Cerebellum (tissue), 4 donors: ENCODE measurements at places on chromosomes 6 and 20.

GRCh38 chr20:50428097-50428828 lies 81.9 kb upstream of the PTPN1 start:
- no peak for DNase-seq

DNA sequence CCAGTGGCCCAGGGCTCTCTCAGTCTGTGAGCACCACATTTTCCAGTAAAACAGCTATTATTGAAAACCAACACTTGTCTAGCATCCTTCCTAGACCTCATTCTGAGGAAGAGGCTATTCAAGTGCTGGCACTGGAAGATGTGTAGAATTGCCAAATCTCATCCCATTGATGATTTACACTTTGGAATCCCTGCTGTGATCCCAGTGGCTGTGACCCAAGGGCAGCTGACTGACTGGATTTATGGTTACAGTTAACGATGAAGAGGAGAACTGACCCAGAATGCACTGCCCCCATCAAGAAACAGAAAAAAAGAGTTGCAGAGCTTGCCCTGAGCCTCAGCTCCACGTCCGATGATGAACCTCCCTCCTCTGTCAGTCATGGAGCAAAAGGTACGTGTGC lies 2.4 kb downstream of the CMTR1 start:
- DNase-seq = no peak

DNA sequence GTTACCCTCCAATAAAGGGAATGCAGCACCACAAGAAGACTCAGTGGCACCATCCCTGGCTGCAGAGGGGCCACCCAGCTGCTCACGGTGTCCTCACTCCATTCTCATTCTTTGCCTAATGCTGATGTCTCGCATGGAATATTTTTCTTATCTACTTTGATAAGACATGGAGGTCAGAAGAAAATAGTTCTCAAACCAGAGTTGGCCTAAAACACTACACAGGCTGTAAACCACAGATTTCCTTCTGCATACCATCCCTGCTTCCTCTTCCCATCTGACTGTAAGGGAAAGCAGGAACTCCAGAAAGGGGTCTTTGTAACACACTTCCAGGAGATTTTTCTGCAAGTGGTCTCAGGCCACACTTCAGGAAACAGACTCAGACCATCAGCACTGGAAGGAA lies 43.1 kb upstream of the CD93 start:
- no peak for DNase-seq

GRCh38 chr20:45404438-45404837 lies 3.7 kb upstream of the DBNDD2 start:
- no peak for DNase-seq

GRCh38 chr6:169958510-169958909 lies 207.1 kb downstream of the ERMARD start:
- no peak for DNase-seq

- DNase-seq = no peak
Observed at GRCh38 chr20:18057994-18058349, 256 bp upstream of the OVOL2 start.

DNA sequence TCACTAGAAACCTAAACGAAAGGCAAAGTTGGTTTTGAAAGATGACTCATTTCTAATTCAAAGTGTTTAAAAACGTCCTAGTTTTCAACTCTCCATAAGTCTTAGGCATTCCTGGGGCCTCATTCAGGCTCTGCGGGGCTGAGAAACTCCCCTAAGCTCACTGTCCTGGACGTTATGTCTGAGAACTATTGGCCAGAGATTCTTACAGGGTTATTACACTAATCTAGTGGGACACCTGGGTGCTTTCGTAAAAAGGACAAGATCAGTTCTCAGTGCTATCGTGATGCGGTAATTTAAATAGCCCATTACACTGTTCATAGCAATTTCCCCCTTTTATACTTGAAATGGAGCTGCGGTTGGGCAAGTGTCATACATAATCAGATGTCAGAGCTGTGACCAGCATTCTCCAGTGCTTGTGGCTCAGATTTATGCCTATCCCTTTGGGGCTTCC lies 280.9 kb downstream of the QKI start:
- DNase-seq = no peak

GRCh38 chr20:47815866-47816265 lies 30.6 kb upstream of the SULF2 start:
- DNase-seq = no peak

DNA sequence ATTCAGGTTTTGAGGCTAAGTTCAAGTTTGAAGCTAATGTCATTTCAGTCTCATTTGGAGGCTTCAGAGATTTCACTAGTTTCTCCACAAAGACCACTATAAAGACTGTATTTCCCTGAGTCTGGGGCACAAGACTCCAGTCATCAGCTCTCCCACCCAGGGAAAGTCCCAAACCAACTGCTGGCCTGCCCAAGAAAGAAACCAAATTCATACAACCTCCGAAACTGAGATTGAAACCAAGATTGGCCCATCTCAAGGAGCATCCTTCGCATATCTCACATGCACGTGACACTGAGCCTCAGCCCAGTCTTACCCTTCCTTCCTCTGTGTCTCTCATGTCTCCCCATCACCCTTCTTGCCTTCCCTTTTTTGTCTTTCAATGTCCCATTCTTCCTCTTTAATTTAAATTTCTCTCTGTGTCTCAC lies 3.5 kb upstream of the LTA start:
- DNase-seq = no peak

DNA sequence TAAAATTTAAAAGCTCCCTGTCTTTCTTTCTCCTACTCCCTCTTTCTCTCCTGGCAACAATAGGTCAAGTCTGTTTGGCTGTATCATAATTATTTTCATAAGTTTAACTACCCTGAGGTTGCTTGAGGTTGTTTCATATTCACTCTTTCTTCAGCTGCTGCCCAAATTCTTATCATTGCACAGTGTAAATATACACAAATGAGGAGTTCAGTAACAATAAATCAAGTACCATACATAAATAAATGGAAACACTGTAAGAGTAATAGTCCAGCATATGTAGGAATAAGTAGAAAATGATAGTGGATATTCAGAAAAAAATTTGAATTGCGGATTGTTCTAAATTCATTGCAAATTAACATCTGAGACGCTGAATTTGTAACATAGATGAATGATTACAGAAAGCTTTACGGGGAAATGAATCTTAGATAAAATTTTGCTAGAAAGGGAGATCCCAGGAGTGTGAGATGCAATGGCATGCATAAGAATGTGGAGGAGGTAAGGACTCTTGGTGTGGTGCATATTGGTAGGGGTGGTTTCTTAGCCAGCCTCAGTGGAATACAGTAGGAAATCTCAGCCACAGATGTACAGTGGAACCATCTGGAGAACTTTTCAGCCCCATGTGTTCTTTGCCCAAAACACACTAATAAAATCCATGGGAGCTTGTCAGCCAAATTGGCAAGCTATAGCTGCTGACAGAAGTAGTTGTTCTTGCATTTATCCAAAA lies 480.7 kb downstream of the HTR1B start:
- DNase-seq = no peak

GRCh38 chr6:137827411-137827940 lies 39.6 kb upstream of the TNFAIP3 start:
- DNase-seq = no peak

DNA sequence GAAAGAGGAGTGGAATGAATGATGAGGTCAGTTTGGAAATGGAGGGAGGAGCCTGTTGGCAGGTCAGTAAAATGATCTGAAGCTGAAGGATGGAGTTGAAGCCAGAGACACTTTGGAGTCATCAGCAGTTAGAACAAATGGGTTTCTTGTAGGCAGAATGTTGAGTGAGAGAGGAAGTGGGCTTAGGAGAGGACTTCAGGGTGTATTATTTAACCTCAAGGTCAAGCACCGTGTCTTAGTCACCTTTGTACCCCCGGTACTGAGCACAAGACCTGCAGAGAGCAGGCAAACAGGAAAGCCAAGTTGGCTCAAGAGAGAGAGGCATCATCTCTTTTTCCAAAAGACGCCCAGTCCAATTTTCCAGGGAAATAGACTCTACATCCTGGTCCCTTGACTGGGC lies 23.3 kb downstream of the C20orf173 start:
- DNase-seq = no peak

DNA sequence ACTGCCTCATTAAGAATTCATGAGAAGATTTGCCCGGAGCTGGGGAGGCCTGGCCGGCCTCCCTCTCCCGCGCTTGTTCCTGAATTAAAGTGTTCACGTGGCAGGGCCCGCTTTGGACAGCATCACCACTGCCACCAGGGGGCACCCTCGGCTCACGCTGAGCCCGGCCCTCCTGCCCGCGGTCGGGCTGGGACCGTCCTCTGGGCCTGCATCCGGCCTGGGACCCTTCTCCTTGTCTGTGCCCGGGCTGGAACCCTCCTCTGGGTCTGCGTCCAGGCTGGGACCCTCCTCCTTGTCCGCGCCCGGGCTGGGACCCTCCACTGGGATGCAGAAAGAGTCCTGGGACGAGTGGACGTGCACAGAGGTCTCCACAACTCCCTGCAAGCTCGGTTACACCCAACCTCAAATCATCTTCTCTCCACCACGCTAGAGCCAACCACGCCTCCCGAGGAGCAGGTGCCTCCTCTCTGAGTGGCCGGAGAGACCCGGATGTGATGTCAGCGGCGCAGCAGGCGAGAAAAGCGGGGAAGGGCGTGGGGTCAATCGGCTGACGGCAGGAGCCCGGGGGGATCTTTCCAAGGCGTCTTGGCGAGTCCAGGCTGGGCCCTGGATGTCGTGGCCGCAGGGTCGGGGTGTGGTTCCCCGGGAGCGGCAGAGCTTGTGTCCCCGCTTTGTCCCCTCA lies 50.9 kb upstream of the DACT2 start:
- DNase-seq = peak; percentile 14

DNA sequence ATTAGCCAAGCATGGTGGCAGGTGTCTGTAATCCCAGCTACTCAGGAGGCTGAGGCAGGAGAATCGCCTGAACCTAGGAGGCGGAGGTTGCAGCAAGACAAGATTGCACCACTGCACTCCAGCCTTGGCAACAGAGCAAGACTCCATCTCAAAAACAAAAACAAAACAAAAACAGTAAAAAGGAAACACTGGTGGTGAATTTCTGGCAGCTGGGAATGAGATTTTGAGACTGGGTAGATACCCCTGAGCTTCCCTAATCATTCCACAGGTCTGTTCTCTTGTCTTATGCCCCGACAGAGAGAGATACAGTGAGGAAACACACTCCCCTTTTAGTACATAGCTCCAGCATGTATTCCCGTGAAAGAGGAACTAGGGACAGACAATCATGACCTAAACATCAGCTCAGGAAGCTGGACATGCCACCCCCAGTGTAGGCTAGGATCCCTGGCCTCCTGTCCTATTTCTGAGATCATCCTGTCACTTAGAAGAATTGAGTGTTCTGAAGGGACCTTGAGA lies 9.6 kb downstream of the MAN1A1 start:
- no peak for DNase-seq

DNA sequence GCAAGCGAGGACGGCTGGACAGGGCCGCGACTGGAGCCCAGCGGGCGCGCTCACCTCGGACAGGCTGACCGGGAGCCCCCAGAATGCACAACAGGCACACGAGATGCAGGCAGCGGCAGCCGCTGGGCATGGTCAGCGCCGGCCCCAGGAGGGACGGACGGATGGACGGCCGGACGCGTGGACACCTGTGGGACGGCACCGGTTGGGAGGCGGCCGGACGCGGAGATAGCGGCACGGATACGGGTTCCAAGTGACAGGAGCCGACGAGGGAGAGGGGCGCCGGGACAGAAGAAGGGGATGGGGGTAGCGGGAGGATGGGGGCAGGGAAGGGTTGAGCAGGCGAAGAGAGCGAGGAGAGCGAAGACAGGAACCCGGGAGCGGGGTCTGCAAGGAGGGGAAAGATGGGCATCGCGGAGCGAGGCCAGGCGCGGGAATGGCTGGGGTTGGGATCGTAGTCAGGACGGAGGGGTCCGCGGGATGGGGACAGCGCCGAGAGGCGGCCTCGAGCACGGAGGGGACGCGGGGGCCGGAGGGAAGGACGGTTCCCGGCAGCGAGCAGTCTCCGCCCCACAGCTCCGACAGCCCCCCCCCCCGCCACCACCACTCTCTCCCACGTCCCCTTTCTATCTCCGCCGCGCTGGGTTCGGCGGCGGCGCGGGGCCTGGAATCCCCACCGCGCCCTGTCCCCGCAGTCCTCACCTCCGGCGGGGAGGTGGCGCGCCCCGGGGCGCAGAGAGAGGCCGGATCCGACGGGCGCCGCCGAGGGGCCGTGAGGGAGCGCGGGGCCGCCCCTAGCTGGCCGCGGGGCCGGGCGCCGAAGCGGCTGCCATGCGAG lies 435 bp downstream of the DLK2 start:
- peak; percentile 89 for DNase-seq

- no peak for DNase-seq
Observed at GRCh38 chr6:46191961-46192360, 21.2 kb upstream of the ENPP5 start.

DNA sequence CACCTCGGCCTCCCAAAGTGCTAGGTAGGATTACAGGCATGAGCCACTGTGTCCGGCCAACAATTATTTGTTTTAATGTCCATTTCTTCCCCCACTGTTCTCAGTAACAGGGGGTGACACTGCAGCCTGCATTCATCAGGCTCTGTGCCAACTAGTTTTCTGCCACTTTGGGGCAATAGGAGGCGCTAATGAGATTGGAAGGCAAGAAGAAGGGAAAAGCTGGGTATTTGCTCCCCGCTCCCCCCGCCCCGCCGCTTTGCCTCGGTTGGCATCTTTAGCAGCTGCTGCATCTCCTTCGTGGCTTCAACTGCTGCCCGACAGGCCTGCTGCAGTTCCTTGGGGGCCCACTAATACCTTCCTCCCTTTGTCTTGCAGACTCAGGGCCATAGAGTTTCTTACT lies 35.0 kb upstream of the MDGA1 start:
- no peak for DNase-seq

- DNase-seq = no peak
Observed at GRCh38 chr6:119308048-119308570, 41.5 kb downstream of the MAN1A1 start.

GRCh38 chr20:33162753-33163152 lies 5.2 kb upstream of the BPIFA2 start:
- no peak for DNase-seq

DNA sequence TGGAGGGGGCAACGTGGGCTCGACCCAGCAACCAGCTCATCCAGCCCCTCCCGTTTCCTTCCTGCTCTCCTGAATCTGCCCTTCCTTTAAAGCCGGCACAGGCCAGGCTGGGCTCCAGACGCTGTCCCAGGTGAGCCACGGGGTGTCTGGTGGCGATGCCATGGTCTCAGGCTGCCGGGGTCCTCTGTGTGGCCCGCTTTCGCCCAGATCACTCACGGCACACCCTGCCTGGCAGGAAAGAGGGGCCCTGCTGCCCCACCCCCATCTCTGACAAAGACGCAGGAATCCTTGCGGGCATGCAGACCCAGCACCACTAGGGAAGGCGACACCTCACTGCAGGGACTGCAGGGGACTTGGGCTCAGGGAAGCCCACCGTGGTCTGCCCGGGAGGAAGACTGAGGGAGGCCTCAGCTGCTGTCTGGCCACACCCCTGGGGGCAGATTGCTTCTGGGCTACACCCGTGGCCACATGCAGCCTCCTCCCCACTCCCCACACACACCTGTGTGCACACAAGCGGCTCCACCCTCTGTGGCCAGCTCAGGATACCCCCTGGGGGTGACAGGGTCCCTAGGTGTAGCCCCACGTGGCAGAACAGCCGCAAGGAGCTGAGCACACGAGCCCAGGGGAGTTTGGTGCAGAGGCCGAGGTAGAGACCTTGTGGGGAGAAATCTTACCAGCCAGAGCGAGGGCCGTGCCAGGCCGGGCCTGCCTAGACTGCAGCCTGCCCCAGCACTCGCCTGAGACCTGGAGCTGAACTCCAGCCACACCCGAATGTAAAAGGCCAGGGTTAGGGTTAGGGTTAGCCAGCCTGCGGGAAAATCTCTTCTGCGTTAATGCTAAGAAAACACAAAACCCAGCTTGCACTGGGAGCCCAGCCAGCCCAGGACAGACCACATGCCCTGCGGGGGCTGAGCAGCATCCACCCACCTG lies 104.6 kb downstream of the DLL1 start:
- DNase-seq = no peak

GRCh38 chr20:10864076-10864672 lies 190.4 kb upstream of the JAG1 start:
- no peak for DNase-seq
